Motor neuron (in vitro differentiated cells): ENCODE measurements at places on chromosomes 2 and 18. TPM values are rescaled to one million over a fixed set of nuclear protein-coding genes. Genes with fewer than 3 reads are reported as not detected.

Gene ESCO1
- 13.8 and 16.1 TPM in 2 replicates for total RNA-seq

Gene TUBB8B
- 1.0 TPM in 1 of 2 replicates, not detected in the other for total RNA-seq

Gene HOXD13
- 0.28 and 0.44 TPM in 2 replicates for total RNA-seq

Gene PROC
- 0.58 TPM in 1 of 2 replicates, not detected in the other for total RNA-seq

Gene KCNG2
- 0.37 TPM in 1 of 2 replicates, not detected in the other for total RNA-seq

Gene DES
- 1.0 and 1.3 TPM in 2 replicates for total RNA-seq

Gene MOGAT1
- not detected in 2 replicates for total RNA-seq

Gene ECEL1
- total RNA-seq, result 0.21 TPM in 1 of 2 replicates, not detected in the other

Gene SNTG2
- total RNA-seq, result 0.43 and 1.5 TPM in 2 replicates

Gene WDR12
- 24.4 and 35.9 TPM in 2 replicates for total RNA-seq

Gene GMPPA
- 30.4 and 31.3 TPM in 2 replicates for total RNA-seq
